ENCODE measurements at places on chromosomes 12 and 14.

- DNase-seq, result no peak
Measured at GRCh38 chr12:132247718-132248452, 81.5 kb downstream of the GALNT9 start.

DNA sequence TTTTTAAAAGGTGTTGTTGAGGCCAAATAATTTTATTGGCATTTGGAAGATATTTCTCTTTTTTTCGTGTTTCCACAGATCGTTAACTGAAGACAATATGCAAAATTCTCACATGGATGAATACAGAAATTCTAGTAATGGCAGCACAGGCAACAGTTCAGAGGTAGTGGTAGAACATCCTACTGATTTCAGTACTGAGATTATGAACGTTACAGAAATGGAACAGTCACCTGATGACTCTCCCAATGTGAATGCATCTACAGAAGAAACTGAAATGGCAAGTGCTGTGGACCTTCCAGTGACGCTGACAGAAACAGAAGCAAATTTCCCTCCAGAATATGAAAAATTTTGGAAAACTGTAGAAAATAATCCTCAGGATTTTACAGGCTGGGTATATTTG, 11.2 kb downstream of the PRPF39 start:
- DNase-seq, result no peak

GRCh38 chr12:99706736-99707473, 59.4 kb downstream of the GARIN6 start:
- no peak for DNase-seq

GRCh38 chr14:94538070-94538740, 23.0 kb upstream of the SERPINA4 start:
- no peak for DNase-seq
